D341Med (cell line): ENCODE measurements at places on chromosomes 3 and 15.

GRCh38 chr3:126752303-126753190, 48.5 kb downstream of the CHCHD6 start:
- peak; percentile 89 for DNase-seq

GRCh38 chr3:45153658-45154437, 7.7 kb upstream of the CDCP1 start:
- DNase-seq, result no peak

- DNase-seq, result no peak
These were observed 30.4 kb downstream of the PSTPIP1 start for GRCh38 chr15:77025083-77025901.

GRCh38 chr15:28068930-28069329, 30.2 kb downstream of the OCA2 start:
- no peak for DNase-seq

- DNase-seq, result no peak
These were observed 77.5 kb upstream of the LINGO1 start for GRCh38 chr15:77710206-77710605.
